Stimulated activated CD8-positive, alpha-beta memory T cell treated with anti-CD3 and anti-CD28 coated beads, Interleukin-12 subunit alpha, Interleukin-12 subunit beta, amount 100 ng/mL, for 4 hours (primary cell): ENCODE measurements at places on chromosomes 16 and 17.

GRCh38 chr16:58937661-58938060 lies 203.5 kb upstream of the GOT2 start:
- DNase-seq: no peak

- DNase-seq: no peak
These were observed 70.0 kb downstream of the IRX6 start for GRCh38 chr16:55393991-55394390.

DNA sequence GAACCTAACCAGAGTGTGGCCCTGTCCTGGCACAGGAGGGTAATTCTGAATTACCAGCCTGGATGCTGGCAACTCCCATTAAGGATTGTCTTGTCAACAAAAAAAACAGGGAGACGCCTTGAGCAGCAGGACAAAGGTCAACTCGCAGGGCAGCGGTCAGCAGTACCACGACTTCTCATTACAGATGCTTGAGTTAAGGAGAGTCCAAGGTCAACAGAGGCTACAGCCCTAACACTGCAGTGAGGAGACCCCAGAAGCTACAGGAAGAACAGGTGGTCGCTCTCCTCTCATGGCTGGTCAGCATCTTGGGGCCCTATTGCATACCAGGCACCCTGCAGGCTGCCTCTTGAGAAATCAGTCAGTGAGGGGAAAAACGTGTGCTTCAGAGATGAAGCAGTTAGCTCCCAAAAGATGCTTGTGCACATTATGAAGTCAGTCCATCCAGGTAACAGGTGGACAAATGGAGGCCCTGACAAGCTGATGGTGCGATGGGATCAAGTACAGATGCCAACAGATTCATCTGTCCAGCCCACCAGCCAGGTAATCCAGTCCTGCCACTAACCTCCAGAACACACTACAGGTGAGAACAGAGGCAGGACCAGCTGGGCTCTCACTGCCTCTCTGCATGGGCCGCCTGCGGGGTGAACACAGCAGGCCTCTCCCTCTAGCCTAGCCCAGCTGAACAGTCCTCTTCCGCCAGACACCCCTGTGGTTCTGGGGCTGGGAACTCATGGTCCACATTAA lies 4.2 kb downstream of the CSNK1D start:
- DNase-seq: no peak

DNA sequence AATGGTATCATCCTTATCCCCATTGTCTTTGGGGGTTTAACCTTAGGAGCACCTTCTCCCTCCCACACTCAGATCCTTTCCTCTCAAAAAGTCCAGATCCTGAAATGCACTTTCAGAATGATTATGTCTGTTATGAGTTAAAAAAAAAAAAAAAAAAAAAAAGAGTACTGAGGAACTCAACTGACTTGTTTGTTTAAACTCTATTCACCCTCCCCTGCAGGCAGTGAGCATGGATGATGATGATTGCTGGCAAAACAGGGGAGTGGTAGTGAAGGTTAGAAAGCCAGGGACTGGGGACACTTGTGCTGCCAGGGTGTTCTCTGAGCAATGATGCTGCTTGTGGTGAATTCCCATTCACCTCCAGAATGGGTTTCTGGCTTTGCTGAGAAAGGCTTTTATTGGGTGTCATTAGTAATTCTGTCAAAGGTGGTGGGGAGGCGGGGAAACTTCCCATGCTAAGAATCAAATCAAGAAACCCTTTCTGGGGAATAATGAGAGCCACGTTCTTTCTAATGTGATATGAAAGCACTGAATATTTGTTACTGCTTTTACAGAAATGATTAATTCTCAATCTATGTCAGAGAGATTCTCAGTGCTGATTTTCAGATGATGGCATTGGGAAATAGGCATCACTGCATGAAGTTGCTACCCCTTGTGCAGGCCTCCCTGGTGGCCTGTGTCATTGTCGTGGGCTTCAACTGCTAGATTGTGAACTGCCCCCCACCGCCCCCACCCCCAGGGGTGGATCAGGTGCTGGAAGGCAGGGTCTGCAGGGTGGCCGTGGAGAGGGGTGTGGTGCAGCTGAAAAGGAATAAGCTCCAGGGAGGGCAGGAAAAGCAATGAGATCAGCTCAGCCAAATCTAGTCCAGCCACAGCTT lies 14.1 kb downstream of the CCL4 start:
- no peak for DNase-seq

DNA sequence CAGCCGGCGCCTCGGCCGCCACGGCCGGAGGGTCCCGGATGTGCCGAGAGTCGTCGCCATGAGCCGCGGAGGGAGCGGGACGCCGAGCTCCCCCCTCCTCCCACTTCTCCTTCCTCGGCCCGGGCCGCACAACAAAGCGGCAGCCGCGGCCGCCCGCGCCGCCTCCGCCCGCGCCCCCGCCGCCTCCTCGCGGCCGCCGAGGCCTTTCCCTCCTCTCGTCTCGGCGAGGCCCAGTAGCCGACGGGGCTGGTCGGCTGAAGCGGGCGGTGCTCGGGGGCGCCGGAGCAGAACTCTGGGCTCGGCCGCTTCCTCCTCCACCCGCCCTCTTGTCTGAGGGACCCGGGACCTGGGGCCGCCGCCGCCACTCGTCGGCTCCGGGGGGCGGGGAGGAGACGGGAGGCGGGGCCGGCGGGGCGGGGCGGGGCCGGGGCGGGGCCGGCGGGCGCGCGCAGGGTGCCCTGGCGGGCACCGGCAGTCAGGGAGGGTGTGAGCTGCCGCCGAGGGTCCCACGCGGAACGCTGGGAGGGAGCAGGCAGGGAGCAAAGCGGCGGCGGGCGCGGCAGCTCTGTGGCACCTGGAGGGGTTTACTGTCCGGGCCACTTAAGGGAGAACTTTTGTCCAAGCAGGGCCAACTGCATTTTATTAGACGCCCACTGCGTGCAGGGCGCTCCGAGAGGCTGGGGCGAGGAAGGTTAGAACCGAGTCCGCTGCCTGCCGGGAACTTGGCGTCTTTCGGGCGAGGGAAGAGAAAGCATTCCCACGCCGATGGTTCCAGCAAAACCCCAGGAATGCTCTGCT lies at the start of gene SMURF2:
Gene SMURF2 (minus strand): TSS at position 332 of the 798 bp plus-strand sequence. CDS start 427 bp downstream, outside the sequence.
- peak; percentile 71 for DNase-seq

DNA sequence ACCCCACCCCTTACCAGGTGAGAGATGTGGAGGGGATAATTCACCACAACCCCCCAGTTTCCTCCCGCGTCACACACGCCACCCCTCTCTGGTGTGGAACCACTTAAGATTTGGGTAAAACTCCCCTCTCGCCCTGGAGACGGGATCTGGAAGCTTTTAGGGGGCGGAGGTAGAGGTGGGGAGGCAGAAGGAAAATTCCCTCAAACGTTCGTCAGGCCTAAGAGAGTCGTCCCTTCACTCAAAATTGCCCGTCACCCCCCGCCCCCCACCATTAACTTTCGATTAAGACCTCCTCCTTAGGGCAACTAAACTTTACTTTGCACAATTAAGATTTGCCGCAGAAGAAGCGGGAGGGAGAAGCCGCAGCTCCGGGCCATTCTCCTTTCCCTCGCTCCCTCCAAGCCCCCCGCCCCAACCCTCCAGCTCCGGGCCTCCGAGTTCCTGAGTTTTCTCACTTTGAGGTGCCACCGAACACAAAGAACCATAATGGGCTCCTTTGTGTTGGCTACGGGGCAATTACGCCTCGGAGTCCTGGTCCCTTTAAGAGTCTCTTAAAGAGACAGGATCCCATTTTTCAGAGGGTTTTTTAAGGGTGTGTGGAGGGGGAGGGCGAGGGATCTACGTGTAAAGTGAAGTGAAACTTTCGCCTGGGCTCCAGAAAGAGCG lies 985 bp upstream of the FZD2 start:
- DNase-seq: no peak

DNA sequence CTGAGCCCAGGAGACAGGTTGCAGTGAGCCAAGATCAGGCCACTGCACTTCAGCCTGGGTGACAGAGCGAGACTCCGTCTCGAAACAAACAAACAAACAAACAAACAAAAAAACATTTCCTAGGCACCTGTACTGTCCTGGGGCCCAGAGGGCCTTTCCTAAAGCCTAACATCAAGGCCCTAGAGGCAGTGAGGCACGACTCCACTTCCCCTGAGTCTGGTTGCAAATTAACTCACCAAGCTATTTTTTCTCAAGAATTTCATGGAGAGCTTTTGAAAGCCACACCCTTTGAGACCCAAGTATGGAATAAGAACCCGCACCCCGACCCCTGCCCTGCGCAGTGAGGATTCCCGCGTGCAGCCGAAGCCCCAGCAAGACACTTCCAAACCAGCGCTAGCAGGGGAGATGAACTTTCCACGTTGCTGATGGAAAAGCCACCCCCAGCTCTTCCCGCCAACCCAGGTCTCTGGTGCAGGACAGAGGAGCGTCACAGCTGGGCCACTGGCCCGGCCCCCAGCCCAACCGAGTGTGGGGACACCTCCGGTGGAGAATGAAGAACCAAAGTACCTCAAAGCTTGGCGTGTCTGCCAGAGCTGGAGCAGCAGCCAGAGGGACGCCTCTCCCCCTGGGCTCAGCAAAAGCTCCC lies 1.2 kb downstream of the CHST5 start:
- DNase-seq: no peak

DNA sequence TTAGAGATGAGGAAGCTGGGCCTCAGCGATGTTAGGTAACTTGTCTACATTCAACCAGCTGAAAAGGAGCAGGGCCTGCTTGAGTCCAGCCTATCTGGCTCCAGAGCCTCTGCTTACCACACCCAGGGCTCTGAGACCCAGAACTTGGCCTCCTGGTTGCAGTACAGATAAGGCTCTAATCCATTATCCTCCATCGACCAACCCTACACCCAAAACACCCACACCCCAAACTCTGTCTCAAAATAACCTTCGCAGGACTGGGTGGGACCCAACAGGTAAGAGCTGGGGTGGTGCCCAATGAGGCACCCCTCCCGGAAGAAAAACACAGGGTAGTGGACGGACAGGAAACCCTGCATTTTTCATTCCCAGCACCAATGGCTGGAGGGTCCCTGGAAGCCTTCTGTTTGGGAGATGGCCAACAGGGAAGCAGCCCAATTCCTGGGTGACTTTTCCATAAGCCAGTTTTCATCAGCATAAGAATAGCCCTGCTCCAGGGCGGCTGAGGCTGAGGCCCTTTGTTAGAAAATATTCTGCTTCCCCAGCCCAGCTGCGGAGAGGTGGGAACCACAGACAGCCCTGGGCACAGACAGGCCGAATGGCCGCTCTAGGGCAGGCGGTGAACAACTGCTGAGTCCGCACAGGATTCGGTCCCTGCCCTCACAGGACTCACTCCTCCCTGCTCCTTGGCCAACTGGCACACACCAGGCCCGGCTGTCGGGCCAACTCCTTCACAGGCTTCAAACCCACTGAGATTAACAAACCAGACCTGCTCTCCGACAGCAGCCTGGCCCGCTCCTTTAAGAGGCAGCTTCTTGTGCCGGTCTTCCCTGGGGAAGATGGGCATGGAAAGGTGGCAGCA lies 9.8 kb downstream of the SMIM5 start:
- no peak for DNase-seq

DNA sequence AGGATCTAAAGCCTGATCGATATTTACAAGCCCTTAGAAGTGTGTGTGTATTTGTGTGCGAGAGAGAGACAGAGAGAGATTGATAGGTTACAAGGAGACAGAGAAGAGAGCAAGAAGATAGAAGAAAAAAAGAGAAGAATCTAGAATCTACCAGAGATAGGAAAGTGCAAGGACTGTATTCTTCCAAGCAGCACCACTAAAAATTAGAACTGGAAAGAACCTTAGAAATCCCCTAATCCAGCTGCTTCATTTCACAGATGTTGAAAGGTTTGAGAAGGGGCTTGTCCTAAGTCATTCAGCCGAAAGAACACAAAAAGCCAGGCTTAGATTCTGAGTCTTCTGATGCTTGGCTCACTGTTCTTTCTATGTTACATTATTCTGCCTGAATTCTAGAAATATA lies 92.2 kb downstream of the HS3ST3A1 start:
- DNase-seq: no peak

- DNase-seq: no peak
These were observed 4.0 kb downstream of the ZNF598 start for GRCh38 chr16:2005646-2006045.

DNA sequence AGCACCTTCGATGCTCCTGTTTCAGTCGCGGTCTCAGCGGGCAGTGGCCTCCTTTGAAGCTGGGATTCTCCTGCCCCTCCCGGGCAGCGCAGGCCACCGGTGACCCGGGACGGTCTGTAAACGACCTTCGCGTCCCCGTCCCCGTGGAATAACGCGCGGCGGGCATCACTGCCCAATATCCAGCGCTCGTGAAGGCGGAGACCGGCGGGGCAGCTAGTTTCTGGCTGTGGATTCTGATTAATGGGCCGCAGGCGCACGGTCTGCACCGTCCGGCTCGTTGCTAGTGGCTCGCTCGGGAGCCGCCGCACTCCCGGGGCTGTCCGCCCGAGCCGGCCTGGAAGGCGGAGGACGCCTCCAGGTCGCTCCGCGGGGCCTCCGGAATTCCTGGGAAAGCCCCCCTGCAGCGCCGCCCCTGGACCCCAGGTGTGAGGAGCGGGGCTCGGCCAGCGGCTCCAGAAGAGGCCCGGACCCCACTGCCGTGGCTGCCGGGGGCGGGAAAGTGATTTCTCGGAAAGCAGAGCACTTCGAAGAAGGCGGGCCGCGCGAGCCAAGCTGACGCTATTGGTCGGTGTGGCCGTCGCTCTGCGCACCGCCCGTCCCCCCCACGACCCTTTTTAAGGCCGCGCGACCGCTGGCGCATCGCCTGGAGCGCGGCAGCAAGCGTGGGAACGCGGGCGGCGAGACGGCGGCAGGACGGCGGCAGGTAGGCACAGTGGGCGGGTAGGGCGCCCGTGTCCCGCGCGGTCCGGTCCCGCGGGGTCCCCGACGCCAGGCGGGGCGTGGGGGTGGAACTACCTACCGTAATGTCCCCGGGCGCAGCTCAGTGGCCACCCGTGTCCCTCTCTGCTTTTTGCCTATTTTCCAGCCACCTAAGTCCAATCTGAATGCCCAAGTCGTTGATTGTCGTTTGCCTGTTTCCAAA lies at the start of gene IRF8:
Gene IRF8 (plus strand): TSS at position 642 of the 922 bp plus-strand sequence. CDS start 3,854 bp downstream, outside the sequence.
- peak; percentile 79 for DNase-seq

- no peak for DNase-seq
These were observed 329 bp downstream of the NLK start for GRCh38 chr17:28042721-28043291.

DNA sequence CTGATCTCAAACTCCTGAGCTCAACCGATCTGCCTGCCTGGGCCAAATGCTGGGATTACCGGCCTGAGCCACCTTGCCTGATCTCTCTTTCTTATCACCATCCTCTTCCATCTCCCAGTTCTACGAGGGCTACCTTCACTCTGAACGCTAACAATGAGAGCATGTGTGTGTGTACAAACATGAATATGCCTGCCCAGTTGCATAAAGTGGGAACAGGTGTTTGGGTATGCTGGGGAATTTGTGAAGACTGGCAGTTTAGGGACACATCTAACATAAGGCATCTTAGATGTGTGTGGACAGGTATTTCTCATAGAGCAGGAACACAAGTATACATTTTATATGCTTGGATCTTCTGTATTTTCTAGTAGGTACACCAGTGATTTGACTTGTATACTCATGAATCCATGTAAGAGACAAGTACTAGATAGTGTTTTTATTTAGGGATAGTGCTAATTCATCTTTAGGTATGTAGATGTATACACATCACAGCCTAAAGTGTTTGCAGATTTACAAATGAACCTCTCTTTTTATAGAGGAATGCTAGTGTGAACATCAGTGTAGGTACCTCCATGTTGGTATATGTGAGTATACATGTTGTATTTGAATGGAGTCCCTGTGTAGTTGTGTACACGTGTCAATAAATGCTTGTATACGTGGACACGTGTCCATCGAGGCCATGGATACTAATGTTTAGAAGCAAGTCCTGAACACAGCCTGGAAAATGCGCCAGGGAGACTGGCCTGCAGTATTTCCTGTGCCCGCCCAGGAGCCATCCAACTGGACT lies 1.2 kb upstream of the DLX4 start:
- DNase-seq: no peak
